ENCODE measurements at places on chromosomes 5 and 9. TPM values are rescaled to one million over a fixed set of nuclear protein-coding genes. Genes with fewer than 3 reads are reported as not detected.
A peak's percentile ranks its signal among the peaks of the same experiment; 100 is the strongest.

DNA sequence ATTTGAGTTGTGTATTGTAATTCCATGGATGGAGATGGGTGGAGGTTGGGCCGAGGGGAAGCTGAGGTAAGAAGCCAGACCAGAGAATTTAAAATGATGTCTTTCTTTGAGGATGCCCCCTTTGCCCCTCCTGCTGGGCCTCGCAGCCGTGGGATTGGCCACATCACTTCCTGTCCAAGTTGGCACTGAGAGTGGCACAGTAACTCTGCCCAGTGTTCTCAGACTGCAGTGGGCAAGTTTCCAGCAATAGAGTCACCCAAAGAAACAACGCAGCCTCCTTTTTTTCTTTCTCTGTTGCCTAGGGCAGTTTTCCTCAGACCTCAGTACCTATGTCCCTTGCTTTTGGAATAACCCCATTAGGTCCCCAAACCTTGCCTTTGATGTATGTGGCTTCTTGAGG is 306.6 kb upstream of the DMRT1 start:
- H3K36me3 ChIP-seq, result no peaks in the 10 kb centered on the region
- no peak for DNase-seq
- H3K4me3 ChIP-seq, result no peak overlapping the region
- no peaks in the 10 kb centered on the region for H3K27me3 ChIP-seq
- peaks cover 25% of the 10 kb centered on the region for H3K4me1 ChIP-seq

GRCh38 chr5:74490814-74491213 is 149.7 kb downstream of the ENC1 start:
- H3K36me3 ChIP-seq, result no peaks in the 10 kb centered on the region
- no peak overlapping the region for H3K27ac ChIP-seq
- no peak for DNase-seq
- no peak overlapping the region for H3K4me3 ChIP-seq

- no peak for DNase-seq
- H3K27ac ChIP-seq, result peak overlapping the region; percentile 81
- H3K27me3 ChIP-seq, result no peaks in the 10 kb centered on the region
- H3K4me1 ChIP-seq, result peaks cover 44% of the 10 kb centered on the region
- peaks cover 9% of the 10 kb centered on the region for H3K36me3 ChIP-seq
Measured at GRCh38 chr5:180785121-180785781, 17.4 kb downstream of the MGAT1 start.

GRCh38 chr5:116420540-116420939 is 154.1 kb downstream of the SEMA6A start:
- no peaks in the 10 kb centered on the region for H3K27me3 ChIP-seq
- no peaks in the 10 kb centered on the region for H3K36me3 ChIP-seq
- H3K4me3 ChIP-seq, result no peak overlapping the region

DNA sequence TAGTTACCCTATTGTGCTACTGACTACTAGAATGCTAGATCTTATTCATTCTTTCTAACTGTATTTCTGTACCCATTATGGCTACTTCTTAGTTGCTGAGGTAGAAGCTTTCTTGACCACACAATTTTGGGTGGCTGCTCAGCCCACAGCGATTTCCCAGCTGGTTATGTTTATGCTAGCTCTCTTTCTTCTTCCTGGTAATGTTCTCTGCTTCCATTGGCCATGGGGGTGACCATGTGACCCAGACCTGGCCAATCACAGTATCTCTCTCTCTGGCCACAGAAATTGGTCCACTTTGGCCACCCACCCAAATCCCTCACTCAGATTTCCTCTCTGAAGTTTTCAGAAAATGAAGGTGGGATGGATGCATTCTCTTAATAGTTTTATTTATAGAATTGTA is 427.9 kb upstream of the CLINT1 start:
- no peaks in the 10 kb centered on the region for H3K27me3 ChIP-seq
- H3K36me3 ChIP-seq, result no peaks in the 10 kb centered on the region
- peaks cover 11% of the 10 kb centered on the region for H3K4me1 ChIP-seq
- no peak overlapping the region for H3K4me3 ChIP-seq

DNA sequence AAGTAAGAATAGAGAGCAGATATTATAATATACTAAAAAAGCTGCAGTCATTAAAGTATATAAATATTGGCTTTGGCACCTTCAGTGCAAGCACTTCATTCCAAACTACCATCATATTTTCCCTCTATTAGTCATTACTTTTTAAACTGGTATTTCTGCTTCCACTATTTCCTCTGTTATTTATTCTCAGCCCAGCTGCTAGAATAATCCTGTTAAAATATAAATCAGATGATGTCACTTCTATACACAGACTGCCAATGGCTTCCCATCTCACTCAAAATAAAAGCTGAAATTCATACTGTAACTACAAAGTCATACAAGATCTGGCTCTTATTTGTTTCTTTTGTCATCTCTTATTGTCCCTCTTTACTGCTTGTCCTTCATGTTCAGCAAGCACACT is 432.9 kb downstream of the TLE4 start:
- H3K27me3 ChIP-seq, result no peaks in the 10 kb centered on the region
- no peak overlapping the region for H3K27ac ChIP-seq
- DNase-seq, result no peak
- no peak overlapping the region for H3K4me3 ChIP-seq
- H3K4me1 ChIP-seq, result no peaks in the 10 kb centered on the region
- H3K36me3 ChIP-seq, result no peaks in the 10 kb centered on the region

Gene AK8
- 0.25 TPM for total RNA-seq

Gene TMEM267
- 12.8 TPM for total RNA-seq

- H3K27me3 ChIP-seq, result no peaks in the 10 kb centered on the region
- no peak overlapping the region for H3K27ac ChIP-seq
- H3K36me3 ChIP-seq, result no peaks in the 10 kb centered on the region
- DNase-seq, result no peak
- no peak overlapping the region for H3K4me3 ChIP-seq
Measured at GRCh38 chr9:108956022-108956630, 21.9 kb downstream of the ABITRAM start.

Measured in vagina (tissue), 2 donors.